M059J (cell line): ENCODE measurements at places on chromosomes 4 and X. TPM values are rescaled to one million over a fixed set of nuclear protein-coding genes. Genes with fewer than 3 reads are reported as not detected.
A peak's percentile ranks its signal among the peaks of the same experiment; 100 is the strongest.

TSPAN7 gene
- not detected in 2 replicates for total RNA-seq

CCDC149 gene
- 5.1 and 8.3 TPM in 2 replicates for total RNA-seq

AFP gene
- 1.2 and 1.7 TPM in 2 replicates for total RNA-seq

FLNA gene
- 1,078 and 2,383 TPM in 2 replicates for total RNA-seq

TCEAL7 gene
- 5.2 and 6.3 TPM in 2 replicates for total RNA-seq

ZCCHC4 gene
- 10.3 and 15.9 TPM in 2 replicates for total RNA-seq

NHSL2 gene
- 0.05 and 0.20 TPM in 2 replicates for total RNA-seq

USP51 gene
- total RNA-seq, result 1.1 and 1.7 TPM in 2 replicates

MAGT1 gene
- 133 and 198 TPM in 2 replicates for total RNA-seq

QRFPR gene
- not detected in 2 replicates for total RNA-seq

- peak; percentile 96 for DNase-seq
Observed at GRCh38 chr4:13701937-13702446, 74.5 kb upstream of the BOD1L1 start.

DNA sequence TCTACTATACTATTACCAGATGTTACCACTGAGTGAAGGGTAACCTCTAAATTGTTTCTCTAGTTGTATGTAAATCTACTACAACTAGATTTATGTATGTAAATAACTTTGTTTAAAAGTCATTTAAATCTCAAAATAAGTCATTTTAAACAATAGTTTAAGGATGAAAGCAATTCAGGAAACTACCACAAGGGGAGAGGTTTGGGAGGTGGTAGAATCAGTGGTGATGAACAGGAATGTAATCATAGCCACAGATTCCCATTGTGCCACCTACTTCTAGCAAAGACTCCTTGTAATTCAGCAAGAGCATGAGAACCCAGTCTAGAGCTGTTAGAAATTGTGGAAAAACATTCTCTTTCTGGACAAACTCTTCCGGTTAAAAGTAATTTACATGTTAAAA is 234.6 kb downstream of the SLC7A11 start:
- peak; percentile 11 for DNase-seq

DNA sequence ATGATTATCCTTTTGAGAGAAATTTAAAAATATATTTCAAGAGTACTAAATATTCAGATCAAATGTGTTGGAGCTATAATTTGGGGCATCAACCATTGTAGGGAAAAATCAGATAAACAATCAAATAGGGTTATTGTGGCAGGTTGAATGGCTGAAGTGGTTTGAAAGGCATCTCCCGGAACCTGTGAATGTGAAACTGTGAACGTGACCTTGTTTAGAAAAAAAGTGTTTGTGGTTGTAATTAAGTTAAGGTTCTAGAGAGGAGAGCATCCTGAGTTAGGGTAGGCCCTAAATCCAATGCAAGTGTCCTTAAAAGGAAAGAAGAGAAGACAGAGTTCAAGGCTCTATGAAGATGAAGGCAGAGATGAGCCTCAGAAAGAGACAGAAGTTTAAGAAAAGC is 37.4 kb downstream of the ADGRA3 start:
- DNase-seq, result no peak

DNA sequence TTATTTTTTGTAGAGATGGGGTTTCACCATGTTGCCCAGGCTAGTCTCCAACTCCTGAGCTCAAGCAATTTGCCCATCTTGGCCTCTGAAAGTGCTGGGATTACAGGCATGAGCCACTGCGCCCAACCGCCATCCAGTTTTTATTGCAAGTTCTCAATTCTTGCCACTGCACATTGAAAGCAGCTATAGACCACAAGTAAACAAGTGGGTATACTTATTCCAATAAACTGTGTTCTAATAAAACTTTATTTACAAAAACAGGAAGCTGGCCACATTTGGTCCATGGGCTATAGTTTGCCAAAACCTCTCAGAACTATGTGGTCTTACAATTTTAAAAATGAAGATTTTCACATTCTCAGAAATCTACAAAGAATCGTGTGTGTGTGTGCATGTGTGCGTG is 313.6 kb upstream of the RASGEF1B start:
- no peak for DNase-seq

DNA sequence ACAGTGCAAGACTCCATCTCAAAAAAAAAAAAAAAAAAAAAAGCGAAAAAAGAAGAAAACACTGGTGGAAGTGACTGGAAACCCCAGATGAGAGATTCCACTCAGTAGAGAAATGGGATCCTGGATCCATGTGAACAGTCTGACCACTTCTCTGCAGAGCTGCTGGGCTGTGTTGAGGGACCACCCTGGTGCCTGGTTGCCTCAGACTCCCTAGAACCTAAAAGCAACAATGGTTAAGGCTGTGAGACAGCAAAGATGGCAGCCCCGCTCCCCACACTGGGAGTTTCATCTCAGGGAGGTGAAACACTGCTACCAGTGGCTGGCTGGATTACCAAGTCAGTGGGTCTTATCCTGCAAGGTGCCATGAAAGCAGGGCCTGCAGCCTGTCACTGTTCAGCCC is 152.8 kb upstream of the ARSJ start:
- no peak for DNase-seq

DNA sequence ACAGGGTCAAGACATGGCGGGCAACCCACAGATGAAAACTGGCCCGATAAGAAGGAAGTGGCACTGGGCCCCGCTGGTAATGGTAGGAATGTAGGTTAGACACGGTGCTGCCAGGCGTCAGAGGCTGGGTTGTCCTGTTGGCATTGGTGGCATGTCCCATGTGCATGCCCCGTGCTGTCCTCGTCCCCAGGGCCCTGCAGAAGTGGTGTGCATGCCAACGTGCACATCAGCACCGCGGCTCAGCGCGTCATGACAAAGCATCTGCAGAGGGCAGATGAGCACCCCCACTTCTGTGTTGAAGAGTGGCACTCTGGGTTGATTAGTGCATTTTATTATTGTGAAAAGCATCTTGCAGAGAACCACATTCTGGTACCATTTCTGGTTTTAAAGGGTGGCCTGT is 35.6 kb downstream of the NELFA start:
- DNase-seq, result no peak

GRCh38 chrX:71251466-71251973 is 2.4 kb downstream of the ZMYM3 start:
- no peak for DNase-seq

GRCh38 chr4:1856943-1857699 is 1.2 kb upstream of the LETM1 start:
- DNase-seq, result peak; percentile 38

- no peak for DNase-seq
Observed at GRCh38 chr4:77446601-77447000, 159.0 kb upstream of the CXCL13 start.

GRCh38 chr4:152708361-152708760 is 28.6 kb upstream of the TMEM154 start:
- DNase-seq, result no peak

- DNase-seq, result no peak
Observed at GRCh38 chr4:110032603-110033002, 119.9 kb downstream of the EGF start.

DNA sequence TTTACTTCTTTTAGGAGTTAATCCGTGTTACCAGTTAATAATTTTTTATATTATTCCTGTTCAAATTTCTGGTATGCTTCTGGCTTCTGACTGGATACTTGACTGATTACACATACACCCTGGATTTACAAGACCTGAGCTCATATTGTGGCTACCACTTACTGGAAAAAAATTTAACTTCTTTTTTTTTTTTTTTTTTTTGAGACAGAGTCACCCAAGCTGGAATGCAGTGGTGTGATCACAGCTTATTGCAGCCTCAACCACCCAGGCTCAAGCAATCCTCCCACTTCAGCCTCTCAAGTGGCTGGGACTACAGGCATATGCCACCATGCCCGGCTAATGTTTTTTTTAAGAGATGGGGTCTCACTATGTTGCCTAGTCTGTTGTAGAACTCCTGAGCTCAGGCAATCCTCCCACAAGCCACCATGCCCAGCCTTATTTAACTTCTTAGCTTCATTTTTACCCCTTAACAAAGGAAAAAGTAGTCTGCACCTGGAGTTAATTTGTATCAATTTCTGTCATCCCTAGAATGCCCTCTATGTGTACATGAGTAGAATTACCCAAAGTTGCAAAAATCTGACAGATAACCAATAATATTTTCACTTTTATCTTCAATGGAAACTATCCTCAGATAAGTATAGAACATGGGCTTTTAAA is 50.3 kb downstream of the TMEM165 start:
- DNase-seq, result peak; percentile 52

- no peak for DNase-seq
Observed at GRCh38 chr4:124610211-124610610, 102.3 kb downstream of the ANKRD50 start.

GRCh38 chr4:76615999-76616398 is 181.0 kb downstream of the SHROOM3 start:
- DNase-seq, result no peak

- DNase-seq, result peak; percentile 14
Observed at GRCh38 chrX:17788439-17788838, 51.1 kb downstream of the SCML1 start.

GRCh38 chrX:83512111-83512510 is 4.0 kb downstream of the POU3F4 start:
- DNase-seq, result no peak

- DNase-seq, result no peak
Observed at GRCh38 chr4:52931243-52931642, 69.1 kb downstream of the RASL11B start.

GRCh38 chr4:15438939-15439524 is 11.2 kb downstream of the C1QTNF7 start:
- DNase-seq, result peak; percentile 23

DNA sequence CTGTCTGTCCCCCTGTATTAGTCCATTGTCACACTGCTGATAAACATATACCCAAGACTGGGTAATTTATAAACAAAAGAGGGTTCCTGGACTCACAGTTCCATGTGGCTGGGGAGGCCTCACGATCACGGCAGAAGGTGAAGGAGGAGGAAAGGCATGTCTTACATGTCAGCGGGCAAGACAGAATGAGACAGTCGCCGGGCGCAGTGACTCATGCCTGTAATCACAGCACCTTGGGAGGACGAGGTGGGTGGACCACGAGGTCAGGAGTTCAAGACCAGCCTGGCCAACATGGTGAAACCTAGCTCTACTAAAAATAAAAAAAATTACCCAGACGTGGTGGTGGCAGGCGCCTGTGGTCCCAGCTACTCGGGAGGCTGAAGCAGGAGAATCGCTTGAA is 24.7 kb downstream of the IL3RA start:
- DNase-seq, result no peak

DNA sequence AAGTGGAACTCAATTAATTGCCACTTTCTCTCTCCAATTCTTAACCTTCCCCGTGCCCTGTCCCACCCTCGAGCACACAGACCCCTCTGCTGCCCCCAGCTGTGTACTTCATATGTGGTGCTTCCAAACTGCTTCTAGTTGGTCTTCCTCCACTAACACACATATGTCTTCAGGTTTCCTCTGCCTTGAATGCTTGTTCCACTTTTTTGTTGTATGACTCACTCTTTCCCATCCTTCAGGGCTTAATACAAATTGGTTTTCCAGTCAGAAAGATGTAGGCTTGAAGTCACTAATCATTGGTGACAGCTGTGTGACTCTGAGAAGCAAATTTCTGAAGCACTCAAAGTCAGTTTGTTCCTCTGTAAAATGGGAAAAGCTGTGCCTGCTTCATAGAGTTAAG is 30.6 kb downstream of the TRIM2 start:
- peak; percentile 85 for DNase-seq

DNA sequence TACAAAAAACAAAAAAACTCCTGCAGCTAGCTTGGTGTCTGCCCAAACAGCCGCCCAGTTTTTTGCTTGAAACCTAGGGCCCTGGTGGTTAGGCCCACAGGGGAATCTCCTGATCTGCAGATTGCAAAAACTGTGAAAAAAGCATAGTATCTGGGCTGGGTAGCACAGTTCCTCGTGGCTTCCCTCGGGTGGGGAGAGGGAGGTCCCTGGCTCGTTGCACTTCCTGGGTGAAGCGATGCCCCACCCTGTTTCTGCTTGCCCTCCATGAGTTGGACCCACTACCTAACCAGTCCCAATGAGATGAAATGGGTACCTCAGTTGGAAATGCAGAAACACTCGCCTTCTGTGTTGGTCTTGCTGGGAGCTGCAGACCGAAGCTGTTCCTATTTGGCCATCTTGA is 18.6 kb upstream of the BRWD3 start:
- DNase-seq, result no peak

DNA sequence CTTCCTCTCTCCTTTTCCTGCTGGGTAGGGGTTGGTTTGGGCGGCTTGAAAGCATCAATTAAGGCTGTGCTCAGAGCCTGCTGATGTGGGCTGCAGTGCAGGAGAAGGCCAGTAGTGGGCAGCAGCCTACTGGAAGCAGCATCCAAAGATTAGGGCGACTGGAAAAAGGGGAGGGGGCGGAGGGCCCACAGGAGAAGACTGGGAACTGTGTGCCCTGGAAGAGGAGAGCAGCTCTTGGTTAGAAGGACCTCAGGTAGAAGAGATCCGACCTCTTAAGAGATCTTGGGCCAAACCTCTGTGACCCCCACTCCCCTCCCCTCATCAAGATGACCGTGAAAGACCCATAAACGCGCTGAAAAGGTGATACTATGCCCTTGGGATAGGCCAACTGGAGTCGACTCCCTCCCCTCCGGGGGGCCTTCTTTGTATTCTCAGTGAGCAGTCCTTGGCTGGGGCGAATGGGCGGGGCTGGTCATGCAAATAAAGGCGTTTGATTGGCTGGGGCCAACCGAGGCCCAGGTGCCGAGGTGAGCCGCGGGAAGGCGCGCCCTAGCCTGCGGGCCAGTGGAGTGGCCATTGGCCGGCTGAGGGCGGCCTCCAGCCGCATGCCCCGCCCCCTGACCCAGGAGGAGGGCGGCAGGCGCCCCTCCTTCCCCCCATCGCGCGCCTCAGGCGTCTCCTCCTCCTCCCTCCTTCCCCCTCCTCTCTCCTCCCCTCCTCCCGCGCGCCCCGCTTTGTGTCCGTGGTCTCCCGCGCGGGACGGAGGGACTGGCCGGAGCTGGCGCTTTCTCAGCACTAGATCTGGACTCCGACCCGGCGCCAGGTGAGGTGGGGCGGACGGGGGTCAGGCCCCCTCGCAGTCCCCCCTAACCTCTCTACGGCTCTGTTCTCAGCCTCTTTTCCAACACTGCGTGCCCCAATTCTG is 10.1 kb downstream of the DLG3 start:
- peak; percentile 32 for DNase-seq

- DNase-seq, result no peak
Observed at GRCh38 chr4:7541414-7541810, 106.7 kb upstream of the PSAPL1 start.
